ENCODE measurements at places on chromosomes 11 and 22. TPM values are rescaled to one million over a fixed set of nuclear protein-coding genes. Genes with fewer than 3 reads are reported as not detected.

CNGA4 gene
- total RNA-seq, result not detected

TRIM51 gene
- total RNA-seq, result 0.37 TPM

C22orf31 gene
- not detected for total RNA-seq

SLC22A9 gene
- not detected for total RNA-seq

RBMXL2 gene
- not detected for total RNA-seq

OR2AG1 gene
- total RNA-seq, result not detected

ZP1 gene
- total RNA-seq, result not detected

UEVLD gene
- total RNA-seq, result 9.2 TPM

MAP6 gene
- total RNA-seq, result 313 TPM

SLC17A6 gene
- total RNA-seq, result 170 TPM

DNA sequence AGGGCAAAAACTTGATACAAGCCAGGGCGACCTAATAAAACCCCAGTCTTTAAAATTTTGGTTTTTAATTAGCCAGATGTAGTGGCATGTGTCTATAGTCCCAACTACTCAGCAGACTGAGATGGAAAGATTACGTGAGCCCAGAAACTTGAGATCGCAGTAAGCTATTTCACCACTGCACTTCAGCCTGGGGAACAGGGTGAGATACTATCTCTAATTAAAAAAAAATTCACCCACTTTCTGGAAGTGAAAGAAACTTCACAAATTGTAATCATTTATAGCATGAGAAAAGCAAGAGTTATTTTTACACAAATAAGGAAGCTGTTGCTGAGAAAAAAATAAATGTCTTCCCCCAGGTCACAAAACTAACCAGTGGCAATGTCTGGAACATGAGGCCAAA is 882 bp upstream of the GLYATL2 start:
- no peak for DNase-seq

- DNase-seq, result no peak
These were observed 15.5 kb downstream of the OR52M1 start for GRCh38 chr11:4560467-4560866.

- DNase-seq, result peak; percentile 86
These were observed 32.6 kb downstream of the MYO18B start for GRCh38 chr22:25774575-25775026.

DNA sequence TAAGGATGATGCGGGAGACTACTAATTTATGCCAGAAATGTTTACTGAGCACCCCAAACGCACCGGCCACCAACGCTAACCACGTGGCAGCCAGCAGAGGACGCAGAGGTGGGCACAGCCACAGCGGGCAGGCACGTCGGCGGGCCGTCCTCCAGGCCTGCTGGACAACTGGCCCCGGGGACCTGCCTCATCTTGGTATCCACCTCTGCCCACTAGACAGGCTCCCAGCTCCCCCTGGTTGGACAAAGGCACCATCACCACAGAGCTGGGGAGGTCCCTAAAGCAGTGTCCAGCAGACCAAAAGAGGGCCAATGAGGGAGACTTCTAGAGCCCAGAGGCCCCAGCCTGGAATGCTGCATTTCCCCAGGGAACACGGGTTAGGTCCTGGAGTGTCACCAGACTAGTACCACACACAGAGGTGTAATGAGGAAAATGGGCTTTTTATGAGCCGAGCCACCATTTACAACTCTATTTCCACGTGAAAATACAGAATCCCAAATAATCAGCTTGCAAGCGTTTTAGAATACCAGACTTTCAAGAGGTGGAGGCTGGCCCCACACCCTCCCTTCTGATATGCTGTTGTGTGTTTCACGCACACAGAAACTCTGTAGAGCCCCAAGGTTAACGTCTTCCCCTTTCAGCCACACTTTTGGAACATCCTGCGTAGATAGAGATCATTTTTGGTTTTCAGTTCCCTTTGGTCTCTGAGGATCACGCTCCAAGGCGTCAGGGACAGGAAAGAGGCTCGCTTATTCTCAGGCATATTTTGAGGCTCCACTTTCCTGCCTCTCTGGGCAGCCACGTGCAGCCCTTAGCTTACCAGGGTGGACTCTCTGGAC is 23.7 kb upstream of the BID start:
- no peak for DNase-seq

DNA sequence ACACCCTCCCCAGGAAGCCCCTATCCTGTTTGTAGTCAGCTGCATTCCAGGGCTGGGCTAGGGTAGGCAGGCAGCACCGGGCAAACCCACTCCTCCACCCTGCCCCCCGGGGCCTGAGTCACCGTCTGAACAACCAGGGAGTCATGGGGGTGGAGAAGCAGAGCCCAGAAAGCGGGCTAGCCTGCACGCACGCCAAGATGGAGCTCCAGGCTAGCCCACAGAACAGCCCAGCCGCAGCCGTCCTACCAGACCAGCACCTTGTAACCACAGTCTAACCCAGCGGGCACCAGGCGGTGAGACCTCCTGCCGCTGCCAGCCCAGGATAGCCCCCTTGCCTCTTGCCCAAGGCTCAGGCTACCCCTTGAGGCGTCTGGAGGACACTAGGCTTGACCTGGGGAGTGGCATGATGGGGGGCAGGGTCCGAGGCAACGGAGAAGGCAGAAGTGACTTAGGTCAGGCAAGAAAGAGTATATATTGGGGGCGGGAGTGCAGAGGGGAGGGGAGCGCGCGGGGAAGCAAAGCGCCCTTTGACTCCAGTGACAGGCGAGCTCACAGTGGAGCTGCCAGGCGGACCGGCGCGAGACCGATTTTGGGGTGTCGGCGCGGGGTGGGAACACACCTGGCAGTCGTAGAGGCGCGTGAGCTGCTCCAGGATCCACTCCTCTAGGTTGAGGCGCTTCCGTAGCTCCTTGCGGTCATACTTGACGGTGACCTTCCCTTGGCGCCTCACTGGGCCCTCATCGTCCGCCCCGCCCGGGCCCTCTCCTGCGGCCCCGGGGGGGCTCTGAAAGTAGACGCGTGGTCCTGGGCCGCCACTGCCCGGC is 734 bp downstream of the PPP1R14B start:
- DNase-seq, result peak; percentile 70

DNA sequence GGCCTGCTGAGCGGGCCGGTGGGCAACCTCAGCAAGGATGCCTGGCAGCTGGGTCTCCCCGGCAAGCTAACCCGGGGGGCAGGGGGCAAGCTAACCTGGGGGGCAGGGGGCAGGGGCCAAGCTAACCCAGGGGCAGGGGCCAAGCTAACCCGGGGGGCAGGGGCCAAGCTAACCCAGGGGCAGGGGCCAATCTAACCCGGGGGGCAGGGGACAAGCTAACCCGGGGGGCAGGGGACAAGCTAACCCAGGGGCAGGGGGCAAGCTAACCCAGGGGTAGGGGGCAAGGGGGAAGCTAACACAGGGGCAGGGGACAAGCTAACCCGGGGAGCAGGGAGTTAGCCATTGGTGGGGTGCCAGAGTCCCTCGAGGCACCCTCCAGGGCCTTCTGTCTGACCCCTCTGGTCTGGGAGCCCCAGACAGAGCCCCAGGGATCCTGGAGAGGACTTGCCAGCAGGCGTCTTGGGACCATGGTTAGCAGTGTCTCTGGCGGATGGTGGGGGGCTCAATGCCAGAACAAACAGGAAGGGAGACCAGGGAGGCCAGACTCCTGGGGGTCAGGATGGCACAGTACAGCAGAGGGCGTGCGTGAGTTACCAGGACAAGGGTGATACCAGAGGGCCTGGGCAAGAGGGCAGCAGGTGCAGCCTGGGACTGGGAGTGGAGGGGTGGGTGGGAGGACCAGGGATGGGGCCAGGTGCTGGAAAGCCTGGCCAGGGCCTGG is 16.1 kb downstream of the IGF2 start:
- peak; percentile 10 for DNase-seq

GRCh38 chr11:35035894-35036408 is 103.0 kb upstream of the CD44 start:
- DNase-seq, result no peak

GRCh38 chr11:7514099-7514591 is 346 bp downstream of the PPFIBP2 start:
- DNase-seq, result peak; percentile 31

DNA sequence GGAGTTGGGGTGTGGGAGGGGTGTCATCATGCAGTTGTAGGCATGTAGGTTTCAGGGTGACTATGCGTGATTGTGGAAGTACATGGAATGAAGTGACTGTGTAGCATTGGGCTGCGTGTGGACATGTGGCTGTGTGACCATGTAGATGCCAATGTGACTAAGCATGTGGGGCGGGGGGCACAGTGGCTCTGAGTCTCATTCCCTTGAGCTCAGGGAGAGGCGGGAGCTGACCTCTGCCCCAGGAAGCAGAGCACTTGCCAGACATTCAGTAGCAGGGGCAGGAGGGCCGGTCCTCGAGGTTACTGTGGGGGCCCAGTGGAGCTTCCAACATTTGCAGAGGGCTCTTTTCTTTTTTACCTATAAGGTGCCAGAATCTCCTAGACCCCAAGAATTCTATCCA is 440 bp upstream of the KLHL35 start:
- no peak for DNase-seq

DNA sequence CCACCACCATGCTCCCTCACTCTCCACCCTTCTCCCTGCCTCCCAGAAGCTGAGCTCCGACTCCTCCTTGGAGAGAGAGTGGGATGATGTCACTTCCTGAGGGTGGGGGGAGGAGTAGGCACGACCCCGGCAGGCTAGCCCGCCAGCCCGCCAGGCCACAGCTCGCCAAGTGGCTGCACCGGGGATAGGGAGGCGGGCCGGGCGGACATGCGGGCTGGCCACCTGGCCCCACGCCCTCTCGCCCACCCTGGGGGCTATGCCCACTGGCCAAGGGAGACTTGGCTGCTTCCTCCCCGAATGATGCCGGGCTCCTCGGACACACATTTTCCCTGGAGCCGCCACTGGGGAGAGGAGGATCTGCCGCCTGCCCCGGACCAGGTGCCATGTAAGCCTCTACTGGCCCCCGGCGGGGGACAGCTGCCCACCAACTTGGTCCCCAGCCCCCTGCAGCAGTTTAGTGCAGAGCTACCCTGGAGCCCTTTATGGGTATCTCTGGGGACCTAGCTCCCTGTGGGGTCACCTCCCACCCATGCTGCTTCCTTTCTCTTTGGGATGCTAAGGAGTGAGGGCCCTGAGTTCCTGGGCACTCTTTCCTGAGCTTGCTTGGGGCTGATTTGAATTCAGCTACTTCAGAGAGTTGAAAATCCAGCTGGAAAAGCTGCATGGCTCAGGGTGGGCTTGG is 33.7 kb upstream of the MYRF start:
- DNase-seq, result peak; percentile 80

GRCh38 chr11:129815596-129816461 is at the start of gene TMEM45B:
Gene TMEM45B, plus strand, starts transcription at chr11:129815848. Its CDS starts 36,635 bp downstream, at chr11:129852483.
- DNase-seq, result peak; percentile 53

- DNase-seq, result no peak
These were observed 5.8 kb downstream of the CARS1 start for GRCh38 chr11:3051196-3052108.

DNA sequence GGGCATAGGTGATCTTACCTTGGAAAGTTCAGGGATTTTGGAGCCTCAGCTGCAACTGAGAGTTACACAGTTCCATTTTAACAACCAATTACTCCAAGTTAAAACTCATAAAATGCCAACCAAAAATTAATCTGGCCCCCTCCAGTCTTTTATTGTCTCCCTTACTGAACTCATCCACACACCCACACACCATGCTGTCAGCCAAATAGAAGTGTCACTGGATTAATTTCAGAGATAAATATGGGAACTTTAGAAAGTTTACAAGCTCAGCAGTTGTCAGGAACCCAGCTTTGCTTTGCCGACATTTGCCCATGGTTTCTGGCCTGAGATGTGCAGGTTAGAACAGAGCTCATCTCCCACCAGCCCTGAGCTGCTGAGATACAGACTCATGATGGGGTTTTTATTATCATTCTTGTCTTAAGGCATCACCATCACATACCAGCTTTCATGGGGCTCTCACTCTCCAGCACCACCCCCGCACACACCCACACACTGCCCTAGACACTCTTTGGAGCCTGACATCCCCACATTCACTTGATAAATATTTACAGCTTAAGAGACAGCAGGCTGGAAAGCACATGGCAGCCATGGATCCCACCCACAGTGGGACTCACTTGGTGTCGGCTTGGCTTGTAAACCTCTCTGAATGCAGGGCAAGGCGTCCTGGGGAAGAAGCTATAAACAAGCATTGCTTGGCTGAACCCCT is 23.7 kb upstream of the CTR9 start:
- no peak for DNase-seq

- DNase-seq, result no peak
These were observed at the start of gene PKP3 for GRCh38 chr11:394034-394857. Gene PKP3, plus strand, starts transcription at chr11:394209. Its CDS starts 84 bp downstream, at chr11:394293.

DNA sequence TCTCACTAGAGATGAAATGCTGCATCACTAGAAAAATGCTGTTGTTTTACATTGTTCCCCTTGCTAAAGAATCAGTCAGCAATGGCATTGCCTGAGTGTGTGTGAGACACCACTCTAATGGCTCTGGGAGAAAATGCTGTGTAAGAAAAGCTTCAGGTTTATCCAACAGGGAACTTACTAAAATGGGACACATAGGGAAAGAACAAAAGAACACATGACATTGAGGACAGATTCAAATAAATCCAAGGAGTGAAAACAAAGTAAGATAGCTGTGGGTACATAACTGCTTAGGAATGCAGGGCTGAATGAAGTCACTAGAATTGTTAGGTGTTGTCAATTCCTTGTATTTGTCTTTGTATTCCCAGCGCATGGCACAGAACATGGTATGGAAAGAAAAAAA is 24.2 kb downstream of the BLID start:
- no peak for DNase-seq

GRCh38 chr11:67352546-67353316 is 615 bp downstream of the POLD4 start:
- DNase-seq, result peak; percentile 57

Measured in glutamatergic neuron (in vitro differentiated cells).